ENCODE measurements at places on chromosomes 12 and 14. TPM values are rescaled to one million over a fixed set of nuclear protein-coding genes. Genes with fewer than 3 reads are reported as not detected.

Gene HOXC11
- polyA plus RNA-seq, result not detected

Gene VRTN
- not detected for polyA plus RNA-seq

Gene RNF212B
- polyA plus RNA-seq, result not detected

Gene ABCD2
- 7.8 TPM for polyA plus RNA-seq

Measured in Purkinje cell (primary cell).